ENCODE measurements at places on chromosomes 1 and 21. TPM values are rescaled to one million over a fixed set of nuclear protein-coding genes. Genes with fewer than 3 reads are reported as not detected.

Gene INSRR
- total RNA-seq = 0.14 TPM

Gene RPTN
- total RNA-seq = not detected

Gene S100A12
- not detected for total RNA-seq

Gene ZFP69
- total RNA-seq = 4.5 TPM

Gene CLIC6
- total RNA-seq = 0.50 TPM

Gene CFAP45
- 0.38 TPM for total RNA-seq

Gene FLG2
- not detected for total RNA-seq

Gene JAM2
- total RNA-seq = 0.50 TPM

Gene A3GALT2
- not detected for total RNA-seq

Gene MYBPHL
- not detected for total RNA-seq

Gene COL8A2
- total RNA-seq = 0.08 TPM

Gene LEFTY1
- not detected for total RNA-seq

Gene IFT25
- 61.8 TPM for total RNA-seq

Gene SLAMF8
- total RNA-seq = 0.29 TPM

Gene RC3H1
- 53.2 TPM for total RNA-seq

Gene SMYD3
- total RNA-seq = 55.4 TPM

Gene UMODL1
- not detected for total RNA-seq

Gene CFAP57
- total RNA-seq = not detected

Gene RPL22
- total RNA-seq = 355 TPM

Gene PTCH2
- 1.9 TPM for total RNA-seq

Gene OR6K3
- not detected for total RNA-seq

Gene PRAMEF8
- total RNA-seq = not detected

Gene AK5
- total RNA-seq = not detected

Gene FCGR1A
- 1.3 TPM for total RNA-seq

Gene LCE1B
- total RNA-seq = not detected

Gene SPATA1
- 3.0 TPM for total RNA-seq

Gene OR2AK2
- total RNA-seq = not detected

Gene AADACL4
- not detected for total RNA-seq

Gene TRIM67
- total RNA-seq = not detected

Gene BGLAP
- total RNA-seq = 1.8 TPM

Gene CA14
- total RNA-seq = not detected

Gene NUAK2
- total RNA-seq = 1.0 TPM

Gene KCNN3
- not detected for total RNA-seq

Gene MYBPH
- total RNA-seq = not detected

Gene TENT5C
- 86.2 TPM for total RNA-seq

All from natural killer cell treated with Interleukin-12 subunit alpha and Interleukin-12 subunit beta and Interleukin-15 and Interleukin-18, amount 100 ng/mL, for 72 hours (primary cell).